ENCODE measurements at places on chromosomes 7 and 10.

- DNase-seq, result no peak
Observed at GRCh38 chr7:40211276-40212003, 76.6 kb downstream of the SUGCT start.

DNA sequence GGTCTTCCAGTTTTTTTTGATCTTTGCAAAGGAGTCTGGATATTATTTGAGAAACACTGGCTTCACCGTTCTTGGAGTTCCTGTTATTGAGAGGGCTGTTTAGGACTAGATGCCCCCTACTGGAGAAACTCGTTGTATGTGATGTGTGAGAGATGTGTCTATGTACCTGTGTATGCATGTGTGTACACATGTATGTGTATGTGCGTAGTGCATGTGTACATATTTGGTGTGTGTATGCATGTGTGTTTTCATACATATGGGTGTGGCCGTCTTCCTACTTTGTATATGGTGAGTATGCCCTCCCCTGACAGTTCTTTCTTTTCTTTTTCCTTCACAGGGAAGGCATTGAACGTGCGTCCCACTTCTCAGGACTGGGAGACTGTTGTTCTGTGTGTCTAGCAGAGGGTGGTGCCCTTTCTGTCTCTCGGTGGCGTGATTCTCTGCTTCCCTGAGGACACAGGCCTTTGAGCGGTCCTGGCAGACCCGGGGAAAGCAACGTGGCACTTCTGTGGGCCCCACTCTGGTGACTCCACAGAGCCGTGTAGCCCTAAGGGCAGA lies 3.0 kb upstream of the CALHM3 start:
- DNase-seq, result peak; percentile 28

DNA sequence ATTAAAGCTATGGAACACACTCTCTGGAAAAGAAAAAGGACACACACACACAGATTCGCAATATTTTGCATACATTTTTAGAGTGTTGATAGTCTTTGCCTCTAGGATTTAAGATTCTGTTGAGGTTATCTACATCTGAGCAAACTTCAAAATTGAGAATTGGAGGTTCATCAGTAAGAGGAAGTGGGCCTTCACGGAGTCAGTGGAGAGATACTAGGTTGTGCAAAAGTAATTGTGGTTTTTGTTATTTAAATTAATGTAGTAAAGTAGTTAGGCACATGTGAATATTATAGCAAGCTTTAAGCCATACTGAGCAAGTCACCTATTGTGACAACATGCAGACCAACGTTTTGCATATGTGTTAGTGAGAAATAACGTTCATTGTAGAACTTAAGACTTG lies 19.8 kb upstream of the NXPH1 start:
- DNase-seq, result no peak

- no peak for DNase-seq
Observed at GRCh38 chr7:131608116-131608500, 51.7 kb upstream of the PODXL start.
